ENCODE measurements at places on chromosomes 7 and 10.

DNA sequence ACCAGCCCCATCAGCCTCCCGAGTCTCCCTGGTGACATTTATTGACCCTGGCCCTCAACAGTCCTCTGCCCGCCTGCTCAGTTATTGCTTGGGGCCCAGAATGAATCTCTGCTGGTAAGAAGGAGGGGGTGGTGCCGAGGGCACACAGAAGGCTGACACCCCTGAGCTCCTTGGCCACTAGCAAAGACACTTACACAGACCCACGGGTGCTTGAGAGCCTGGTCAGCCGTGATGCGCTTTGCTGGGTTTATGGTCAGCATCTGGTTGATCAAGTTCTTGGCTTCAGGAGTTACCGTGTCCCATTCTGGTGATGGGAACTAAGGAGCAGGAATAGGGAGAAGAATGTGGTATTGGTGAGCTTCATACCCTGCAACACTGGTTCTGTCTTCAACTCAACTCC lies 27.3 kb downstream of the CAMK2G start:
- DNase-seq: no peak

DNA sequence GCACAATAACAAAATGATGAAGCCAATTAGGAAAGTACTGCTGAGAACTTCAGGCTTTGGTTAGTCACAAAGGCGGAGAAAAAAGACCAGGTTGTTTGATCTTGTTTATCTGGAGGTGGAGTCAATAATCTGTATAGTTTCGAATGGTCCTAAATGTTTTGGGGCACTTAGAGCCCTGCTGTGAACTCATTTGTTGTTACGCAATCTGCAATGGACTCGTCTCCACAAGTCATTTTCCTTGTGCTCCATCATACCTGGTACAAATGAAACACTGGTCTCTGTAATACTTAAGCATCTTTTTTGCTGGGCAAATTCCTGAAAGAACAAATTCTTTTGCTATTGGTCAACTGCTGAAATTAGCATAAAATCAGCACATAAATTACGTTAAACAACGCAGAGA lies 430.5 kb downstream of the GATA3 start:
- no peak for DNase-seq

DNA sequence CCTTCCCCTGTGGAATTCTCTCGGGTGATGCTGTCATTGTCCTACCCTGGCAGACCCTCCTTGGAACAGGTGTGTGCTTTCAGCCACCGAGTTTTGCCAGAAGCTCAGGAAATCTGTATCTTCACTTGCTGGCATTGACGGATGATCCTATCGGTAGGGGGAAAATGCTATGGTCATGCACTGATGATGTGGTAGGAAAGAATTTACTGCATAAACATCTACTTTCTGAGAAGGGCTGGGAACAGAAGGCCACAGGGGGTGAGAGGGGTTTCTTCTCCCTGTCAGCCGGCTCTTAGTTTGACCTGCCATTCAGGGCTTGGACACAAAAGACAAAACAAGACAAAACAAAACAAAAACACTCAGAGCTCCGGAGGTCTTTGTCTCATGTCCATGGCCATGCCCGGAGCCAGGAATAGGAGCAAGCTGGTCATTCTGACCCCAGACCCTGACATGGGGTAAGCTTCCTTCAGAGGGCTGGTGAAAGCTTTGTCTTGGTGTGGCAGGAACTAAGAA lies 43.6 kb upstream of the CARD11 start:
- no peak for DNase-seq

- DNase-seq: no peak
Measured at GRCh38 chr10:132117636-132118190, 52.0 kb downstream of the JAKMIP3 start.

GRCh38 chr7:153701678-153702077 lies 350.5 kb upstream of the DPP6 start:
- DNase-seq: no peak

Data from activated CD4-positive, alpha-beta T cell treated with anti-CD3 and anti-CD28 coated beads, Interleukin-2, amount 10 ng/mL, durations not matched to agents 24 days and 14 days (primary cell).